H9 (cell line): ENCODE measurements at places on chromosomes 12 and 14. TPM values are rescaled to one million over a fixed set of nuclear protein-coding genes. Genes with fewer than 3 reads are reported as not detected.

- DNase-seq = no peak
Measured at GRCh38 chr12:52242442-52243258, 9.6 kb downstream of the KRT7 start.

- no peak for DNase-seq
Measured at GRCh38 chr14:57290751-57291150, 22.0 kb downstream of the AP5M1 start.

Gene IRF2BPL
- total RNA-seq = 59.0 and 60.1 TPM in 2 replicates

DNA sequence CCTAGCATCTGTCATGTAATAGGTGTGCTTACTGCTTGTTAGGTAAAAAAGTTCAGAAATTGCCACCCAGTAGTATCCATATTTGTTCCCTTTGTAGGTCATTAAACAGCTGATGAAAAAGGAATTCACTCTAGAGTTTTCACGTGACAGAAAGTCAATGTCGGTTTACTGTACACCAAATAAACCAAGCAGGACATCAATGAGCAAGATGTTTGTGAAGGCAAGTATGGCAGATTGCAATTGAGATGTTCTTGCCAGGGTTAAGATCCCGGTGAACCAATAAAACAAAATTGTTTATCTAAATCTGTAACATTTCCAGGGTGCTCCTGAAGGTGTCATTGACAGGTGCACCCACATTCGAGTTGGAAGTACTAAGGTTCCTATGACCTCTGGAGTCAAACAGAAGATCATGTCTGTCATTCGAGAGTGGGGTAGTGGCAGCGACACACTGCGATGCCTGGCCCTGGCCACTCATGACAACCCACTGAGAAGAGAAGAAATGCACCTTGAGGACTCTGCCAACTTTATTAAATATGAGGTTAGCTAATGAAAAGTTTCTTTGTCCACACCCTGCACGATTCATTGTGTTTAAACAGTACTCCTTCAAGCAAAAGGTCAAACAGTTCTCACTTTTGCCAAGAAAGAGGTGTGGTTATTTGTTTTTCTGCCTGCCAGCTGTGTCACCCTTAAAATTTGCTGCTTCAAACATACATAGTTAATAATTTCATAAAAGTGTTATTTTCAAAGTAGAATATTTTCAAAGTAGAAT lies 58.3 kb downstream of the ATP2A2 start:
- no peak for DNase-seq

DNA sequence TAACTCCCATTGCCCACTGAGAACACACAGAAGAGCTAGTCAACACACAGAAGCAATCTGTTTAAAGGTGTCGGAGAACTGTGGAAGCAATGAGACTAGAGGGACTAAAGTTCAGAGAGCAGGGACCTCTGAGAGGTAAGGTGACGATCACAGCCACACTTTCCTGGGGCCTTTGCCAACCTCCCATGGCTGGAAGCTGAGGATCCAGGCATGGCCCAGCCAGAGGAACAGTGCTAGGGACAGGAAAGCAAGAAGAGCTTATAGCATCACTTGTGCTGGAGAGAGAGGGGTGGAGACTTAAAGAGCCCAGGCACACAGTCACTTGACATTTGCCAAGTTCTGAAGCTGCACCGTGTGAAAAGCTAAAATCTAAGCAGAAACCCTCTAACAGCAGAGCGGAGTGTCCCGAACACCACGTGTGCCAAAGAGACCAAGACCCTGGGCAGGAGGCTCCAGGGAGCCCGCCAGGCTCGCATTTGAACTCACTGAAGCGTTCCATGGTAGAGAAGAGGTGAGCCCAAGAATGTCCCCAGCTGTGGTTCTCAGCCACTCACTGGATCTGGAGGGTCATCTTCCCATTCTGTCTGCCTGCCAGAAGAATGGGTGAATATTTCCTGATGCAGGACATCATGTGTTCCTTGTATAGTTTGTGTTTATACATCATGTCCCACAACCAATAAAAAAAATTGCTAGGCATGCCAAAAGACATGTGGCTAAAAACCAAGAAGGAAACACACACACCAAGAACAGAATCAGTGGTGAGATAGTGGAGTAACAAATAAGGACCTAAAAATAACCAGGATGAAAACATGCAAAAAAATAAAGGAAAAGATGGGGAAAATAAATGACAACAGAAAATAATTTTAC lies 174.0 kb upstream of the C14orf180 start:
- DNase-seq = peak; percentile 20

- no peak for DNase-seq
Measured at GRCh38 chr12:116130431-116130830, 147.1 kb downstream of the MED13L start.

Gene PLEKHG3
- 48.5 and 49.5 TPM in 2 replicates for total RNA-seq

DNA sequence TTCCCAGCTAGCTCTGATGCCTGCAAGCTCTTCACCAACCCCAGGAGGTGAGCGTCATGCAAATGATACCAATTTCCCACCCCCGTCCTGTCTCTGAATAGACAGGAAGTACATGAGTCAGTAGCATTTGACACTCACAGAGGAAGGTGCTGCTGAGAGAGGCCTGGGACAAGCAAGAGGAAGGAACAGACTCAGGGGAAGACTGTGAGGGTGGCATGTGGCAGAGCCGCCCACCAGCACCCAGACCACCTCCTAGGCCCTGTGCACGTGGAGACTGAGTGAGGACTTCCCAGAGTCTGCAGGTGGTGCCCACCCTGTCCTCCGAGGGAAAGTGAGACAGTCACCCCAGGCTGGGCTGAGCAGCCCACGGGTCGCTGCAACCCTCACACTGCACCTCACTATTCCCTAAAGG lies 199.5 kb upstream of the SFSWAP start:
- peak; percentile 58 for DNase-seq

- no peak for DNase-seq
Measured at GRCh38 chr14:24390701-24391468, 7.9 kb upstream of the NYNRIN start.
